ENCODE measurements at places on chromosomes 1 and 21.

- no peak for DNase-seq
Observed at GRCh38 chr1:165858967-165859845, 31.8 kb downstream of the UCK2 start.

DNA sequence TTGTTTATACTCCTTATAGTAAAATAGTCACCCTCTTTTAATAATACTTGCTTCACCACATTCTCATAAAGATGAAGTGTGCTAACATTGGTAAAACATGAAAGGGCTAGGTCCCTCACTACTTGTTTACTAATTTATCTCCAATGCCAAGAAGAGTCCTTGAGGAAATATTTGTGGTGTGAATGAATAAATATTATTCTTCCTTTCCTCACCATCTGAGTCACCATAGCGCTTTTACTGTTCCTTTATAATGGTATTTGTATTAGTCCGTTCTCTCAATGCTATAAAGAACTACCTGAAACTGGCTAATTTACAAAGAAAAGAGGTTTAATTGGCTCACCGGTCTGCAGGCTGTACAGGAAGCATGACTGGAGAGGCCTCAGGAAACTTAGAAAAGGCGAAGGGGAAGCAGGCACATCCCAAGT, 222.8 kb upstream of the ZRANB2 start:
- DNase-seq: no peak

GRCh38 chr1:24803987-24804530, 58.8 kb downstream of the CLIC4 start:
- no peak for DNase-seq

GRCh38 chr1:227318016-227318852, at the start of gene CDC42BPA:
Gene CDC42BPA, minus strand, starts transcription at chr1:227318492. Its CDS starts 1,310 bp downstream, at chr1:227317182.
- DNase-seq: peak; percentile 96

DNA sequence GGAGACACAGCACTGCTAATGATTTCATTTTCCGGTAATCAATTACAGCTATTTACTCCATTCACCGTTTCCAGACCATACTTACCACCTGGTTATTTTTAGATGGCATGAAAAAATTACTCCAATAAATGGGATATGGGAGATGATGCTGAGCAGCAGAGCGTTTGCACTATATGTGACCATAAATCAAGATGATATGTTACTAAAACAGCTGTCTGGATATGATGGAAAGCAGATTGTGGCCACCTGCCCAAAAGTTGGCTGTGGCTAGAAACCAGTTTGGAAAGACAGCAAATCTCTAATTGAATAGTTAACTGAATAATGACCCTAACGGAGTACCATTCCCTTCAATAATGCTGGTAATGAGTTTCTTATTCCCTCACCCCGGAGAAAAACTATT, 22.5 kb upstream of the KCTD3 start:
- no peak for DNase-seq

- DNase-seq: no peak
Observed at GRCh38 chr1:165117482-165117881, 239.0 kb downstream of the LMX1A start.
